ENCODE measurements at places on chromosomes 6 and 20. TPM values are rescaled to one million over a fixed set of nuclear protein-coding genes. Genes with fewer than 3 reads are reported as not detected.

POLR1H gene
- total RNA-seq: 16.5 TPM

RAMACL gene
- total RNA-seq: 1.0 TPM

ACTL10 gene
- 0.71 TPM for total RNA-seq

GRCh38 chr20:1012359-1013168 lies 10.5 kb upstream of the RSPO4 start:
- no peak for DNase-seq

- DNase-seq: no peak
These were observed 1.8 kb upstream of the SLC44A4 start for GRCh38 chr6:31880616-31881015.

DNA sequence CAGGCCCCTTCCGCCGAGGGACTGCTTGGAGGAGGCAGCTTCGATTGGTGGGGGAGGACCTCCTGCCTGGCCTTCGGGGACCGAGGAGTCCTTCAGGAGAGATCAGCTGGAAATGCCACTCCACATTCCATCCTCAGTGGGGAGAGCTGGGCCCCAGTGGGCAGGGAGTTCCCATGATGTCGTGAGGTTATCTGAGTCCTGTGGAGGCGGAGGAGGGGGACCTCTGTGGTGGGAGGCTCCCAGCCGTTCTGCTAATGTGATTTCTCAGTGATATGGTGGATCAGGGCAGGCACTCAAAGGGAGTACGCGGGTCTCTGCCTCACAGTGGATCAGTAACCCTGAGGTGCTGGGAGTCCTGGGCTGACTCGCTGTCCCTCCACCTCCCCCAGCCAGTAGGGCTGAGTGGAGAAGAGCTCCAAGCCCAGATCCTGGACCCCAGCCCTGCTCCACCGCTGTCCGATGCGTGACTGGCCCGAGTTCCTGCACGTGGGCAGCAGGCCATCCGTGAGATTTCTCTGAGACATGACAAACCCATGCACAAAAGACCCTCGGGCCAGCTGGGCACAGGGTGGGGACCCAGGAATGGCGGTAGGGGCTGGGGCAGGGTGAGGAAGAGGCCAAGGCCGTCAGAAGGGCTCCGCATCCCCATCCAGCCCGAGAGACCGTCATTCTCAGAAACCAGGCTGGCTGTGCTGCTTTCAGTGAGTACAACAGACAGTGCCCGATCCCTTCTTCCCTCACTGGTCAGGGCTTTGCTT lies 195.8 kb downstream of the TAF4 start:
- no peak for DNase-seq

- DNase-seq: no peak
These were observed 37.6 kb upstream of the CST7 start for GRCh38 chr20:24911461-24911860.

DNA sequence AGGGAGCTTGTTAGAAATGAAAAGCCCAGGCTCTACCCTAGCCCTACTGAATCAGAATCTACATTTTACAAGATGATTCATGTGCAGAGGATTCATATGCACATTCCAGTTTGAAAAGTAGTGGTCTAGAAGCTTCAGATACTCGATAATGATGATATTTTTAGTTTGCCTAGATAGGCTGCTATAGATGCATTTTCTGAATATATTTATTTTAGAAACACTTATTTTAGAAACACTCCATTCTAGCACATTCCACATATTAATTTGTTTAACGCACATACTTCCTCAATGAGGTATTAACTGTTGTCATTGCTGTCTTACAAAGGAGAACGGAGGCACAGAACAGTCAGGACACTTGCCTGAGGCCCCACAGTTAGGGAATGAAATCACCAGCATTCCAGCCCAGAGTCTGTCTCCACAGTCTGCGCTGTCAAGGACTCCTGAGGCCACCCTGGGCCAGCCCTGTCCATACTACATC lies 64.4 kb downstream of the SNAP25 start:
- DNase-seq: no peak

DNA sequence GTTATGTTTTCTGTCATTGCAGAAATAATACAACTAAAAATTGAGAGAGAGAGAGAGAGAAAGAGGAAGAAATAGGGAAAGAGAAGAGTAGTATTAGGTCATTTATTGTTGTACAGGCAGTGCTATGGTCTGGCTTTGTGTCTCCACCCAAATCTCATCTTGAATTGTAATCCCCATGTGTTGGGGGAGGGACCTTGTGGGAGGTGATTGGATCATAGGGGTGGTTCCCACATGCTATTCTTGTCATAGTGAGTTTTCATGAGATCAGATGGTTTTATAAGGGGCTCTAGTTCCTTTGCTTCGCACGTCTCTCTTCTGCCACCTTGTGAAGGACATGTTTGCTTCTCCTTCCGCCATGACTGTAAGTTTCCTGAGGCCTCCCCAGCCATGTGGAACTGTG lies 677.4 kb upstream of the CHD6 start:
- no peak for DNase-seq

DNA sequence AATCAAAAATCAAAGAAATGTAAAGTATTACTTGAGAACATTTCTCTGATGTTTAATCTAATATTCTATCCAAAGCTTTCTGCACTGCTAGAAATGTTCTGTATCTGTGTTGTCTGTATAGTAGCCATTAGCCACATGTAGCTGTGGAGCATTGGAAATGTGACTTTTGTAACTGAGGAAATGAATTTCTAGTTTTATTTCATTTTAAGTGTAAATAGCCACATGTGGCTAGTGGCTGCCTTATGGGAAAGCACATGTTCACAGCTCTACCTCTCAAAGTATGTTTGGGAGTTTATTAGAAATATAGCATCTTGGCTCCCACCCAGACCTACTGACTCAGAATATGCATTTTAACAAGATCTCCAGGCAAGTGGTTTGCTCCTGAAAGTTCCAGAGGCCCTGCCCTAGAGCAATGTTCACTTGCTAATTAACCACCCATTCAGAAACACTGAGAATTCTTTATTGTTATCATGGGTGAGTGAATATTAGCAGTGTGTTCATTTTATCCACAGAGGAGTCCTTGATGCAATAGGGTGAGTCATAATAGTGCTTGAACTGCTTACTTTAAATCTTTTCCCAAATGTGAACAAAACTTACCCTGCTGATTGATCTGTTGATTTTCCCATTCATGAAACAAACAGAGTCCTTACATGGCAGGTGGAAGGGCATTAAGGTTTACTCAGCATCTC lies 282.7 kb downstream of the PLCB1 start:
- DNase-seq: no peak

DNA sequence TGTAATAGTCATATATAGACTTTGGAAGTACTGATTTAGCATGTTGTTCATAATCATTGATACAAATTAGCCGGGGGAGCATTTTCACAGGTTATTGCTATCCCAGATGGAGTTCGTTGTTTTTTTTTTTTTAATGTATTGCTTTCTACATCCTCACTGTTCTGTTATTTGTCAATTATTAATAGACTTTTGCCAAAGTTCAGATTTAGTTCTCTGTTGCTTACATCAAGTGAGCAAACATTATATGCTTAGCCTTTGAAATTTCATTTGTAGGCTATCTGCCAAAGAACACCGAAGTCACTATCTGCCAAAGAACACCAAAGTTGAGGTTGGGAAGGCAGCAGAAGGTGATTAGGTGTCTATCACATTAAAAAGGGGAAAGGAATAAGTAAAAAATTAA lies at the start of gene HAO1:
TSS of gene HAO1 (minus strand) at position 118 of the 400 bp plus-strand sequence. CDS start at position 82, 36 bp downstream.
- no peak for DNase-seq

Measured in right cardiac atrium (tissue), 5 donors.